ENCODE measurements at places on chromosomes 11 and 22. TPM values are rescaled to one million over a fixed set of nuclear protein-coding genes. Genes with fewer than 3 reads are reported as not detected.

Gene OSBPL5
- total RNA-seq, result 34.2 TPM

Gene CBY1
- total RNA-seq, result 19.5 TPM

Gene OR9Q1
- total RNA-seq, result not detected

Gene SLC22A6
- total RNA-seq, result not detected

Gene LINC01488
- total RNA-seq, result not detected
